CD4-positive, alpha-beta T cell (primary cell): ENCODE measurements at places on chromosomes 16 and 17.

DNA sequence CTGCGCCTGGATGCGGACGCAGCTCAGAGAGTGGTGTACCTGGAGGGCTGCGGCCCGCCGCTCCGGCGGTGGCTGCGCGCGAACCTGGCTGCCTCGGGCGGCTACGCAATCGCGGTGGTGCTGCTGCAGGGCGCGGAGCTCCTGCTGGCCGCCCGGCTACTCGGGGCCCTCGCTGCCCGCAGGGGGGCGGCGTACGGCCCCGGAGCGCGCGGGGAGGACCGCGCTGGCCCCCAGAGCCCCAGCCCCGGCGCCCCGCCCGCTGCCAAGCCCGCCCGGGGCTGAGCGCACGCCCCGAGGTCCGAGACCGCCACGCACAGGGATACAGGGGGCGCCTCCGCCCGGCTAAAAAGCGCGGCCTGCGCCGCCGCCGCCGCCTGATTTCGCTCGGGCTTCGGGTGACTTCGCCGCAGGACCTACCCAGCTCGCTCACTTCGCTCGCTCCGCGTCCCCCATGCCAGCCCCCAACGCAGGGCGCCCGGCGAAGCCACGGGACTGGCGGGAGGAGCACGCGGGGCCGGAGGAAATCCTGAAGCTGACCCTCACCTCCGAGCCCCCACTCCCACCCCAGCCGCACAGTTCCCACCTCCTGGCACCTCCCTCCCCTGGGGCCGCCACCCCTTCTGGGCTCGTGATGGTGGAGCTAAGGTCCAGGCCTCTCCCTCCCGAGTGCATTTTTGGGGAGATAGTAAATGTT lies 8.2 kb downstream of the PDE6G start:
- DNase-seq = no peak

DNA sequence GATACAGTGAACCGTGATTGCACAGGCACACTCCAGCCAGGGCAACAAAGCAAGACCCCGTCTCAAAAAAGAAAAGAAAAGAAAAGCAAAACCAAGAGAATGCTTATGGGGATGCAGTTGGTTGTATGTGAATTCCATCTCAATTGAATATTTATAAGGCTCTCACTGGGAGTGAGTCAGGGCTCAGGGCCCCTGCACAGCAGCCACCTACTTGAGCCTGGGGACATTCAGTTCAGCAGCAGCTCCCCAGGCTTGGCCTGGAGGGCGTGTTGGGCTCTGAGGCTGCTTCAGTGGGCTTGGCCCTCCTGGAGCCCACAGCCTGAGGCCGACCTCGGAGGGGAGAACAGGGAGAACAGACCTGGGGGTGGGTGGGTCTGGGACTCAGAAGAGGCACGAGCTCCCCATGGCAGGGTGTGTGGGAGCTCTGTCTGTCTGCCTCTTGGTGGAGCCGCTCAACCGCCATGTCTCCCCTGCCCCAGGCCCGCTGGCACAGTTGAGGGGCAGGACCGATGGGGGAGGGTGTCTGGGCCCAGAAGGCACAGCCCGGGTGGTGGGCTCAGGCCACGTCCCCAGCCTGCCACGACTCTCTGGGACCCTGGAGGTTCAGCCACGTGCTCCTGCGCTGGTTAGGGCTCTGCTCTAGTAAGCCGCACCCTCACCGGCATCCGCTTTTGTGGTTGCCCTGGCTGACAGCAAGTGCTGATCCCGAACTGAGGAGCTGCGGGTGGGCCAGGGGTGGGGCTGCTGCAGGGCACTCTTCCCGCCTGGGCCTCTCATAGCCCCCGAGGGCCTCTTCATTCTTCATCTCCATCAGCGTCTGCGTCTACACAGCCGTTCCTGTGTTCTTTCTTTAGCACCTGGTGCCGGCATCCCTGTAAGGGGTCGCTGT lies 24.8 kb downstream of the ZFPM1 start:
- peak; percentile 69 for DNase-seq

GRCh38 chr17:28173801-28174200 lies 131.3 kb downstream of the NLK start:
- no peak for DNase-seq

DNA sequence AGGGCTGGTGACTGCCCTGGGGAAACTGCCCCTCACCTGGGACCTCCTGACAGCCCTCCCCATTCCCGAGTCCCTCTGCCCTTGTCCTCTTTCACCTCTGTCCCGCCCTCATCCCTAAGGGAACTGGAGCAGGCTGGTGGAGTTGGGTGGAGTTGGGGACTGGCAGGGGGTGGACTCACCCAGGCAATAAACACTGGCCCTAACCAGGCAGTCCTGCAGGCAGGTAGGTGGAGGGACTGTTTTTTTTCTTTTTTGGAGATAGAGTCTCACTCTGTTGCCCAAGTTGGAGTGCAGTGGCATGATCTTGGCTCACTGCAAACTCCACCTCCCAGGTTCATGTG lies 11.7 kb downstream of the GCGR start:
- no peak for DNase-seq

DNA sequence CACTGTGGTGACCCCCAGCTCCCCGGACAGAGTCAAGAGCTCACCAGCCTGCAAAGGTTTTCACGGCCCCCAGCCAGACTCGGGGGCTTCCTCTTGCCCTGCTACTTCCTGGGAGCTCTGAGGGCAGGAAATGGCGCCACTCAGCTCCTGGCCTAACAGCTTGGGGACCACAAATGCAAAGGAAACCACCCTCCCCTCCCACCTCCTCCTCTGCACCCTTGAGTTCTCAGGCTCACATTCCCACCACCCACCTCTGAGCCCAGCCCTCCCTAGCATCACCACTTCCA lies 375 bp upstream of the SPN start:
- DNase-seq = peak; percentile 37

DNA sequence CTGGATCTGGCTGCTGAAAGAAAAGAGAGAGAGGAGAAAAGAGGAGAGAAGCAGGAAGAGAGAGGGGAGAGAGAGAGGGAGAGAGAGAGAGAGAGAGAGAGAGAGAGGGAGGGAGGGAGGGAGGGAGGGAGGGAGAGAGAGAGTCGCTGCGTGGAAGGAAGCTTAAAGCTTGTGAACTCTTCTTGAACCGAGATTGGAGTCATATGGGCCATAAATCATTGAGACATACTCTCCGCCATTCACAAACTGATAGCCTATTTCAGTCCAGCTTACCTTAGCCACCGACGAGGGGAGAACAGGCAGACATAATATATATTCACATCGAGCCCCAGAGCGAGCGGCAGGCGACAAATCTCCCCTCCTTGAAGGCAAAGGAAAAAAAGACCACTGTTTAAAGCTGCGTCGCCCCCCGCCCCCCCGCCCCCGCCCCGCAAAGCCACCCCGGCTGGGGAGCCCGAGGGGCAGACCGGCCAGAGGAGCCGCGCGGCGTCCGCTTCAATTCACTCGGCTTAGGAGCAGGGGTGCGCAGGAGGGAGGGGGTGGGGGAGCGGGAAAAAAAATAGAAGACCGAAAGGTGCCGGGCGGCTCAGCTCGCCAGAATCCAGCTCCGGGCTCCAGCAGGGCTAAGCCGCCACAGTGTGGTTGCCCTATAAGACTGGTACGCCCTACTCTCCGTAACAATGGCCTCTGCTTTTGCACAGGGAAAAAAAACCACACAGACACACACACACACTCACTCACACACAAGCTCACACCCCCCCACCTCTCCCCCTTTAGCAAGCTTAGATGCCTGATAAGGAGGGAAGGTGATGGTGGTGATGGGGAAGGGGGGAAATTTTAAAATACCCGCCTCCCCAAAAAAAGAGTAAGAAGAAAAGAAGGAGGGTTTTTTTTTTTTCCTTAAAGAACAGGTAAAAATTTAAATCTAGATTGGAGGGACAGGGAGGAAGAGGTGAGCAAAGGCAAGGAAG lies 10.6 kb upstream of the HOXB2 start:
- no peak for DNase-seq

- no peak for DNase-seq
Measured at GRCh38 chr17:10458701-10459100, 10.7 kb downstream of the MYH4 start.

DNA sequence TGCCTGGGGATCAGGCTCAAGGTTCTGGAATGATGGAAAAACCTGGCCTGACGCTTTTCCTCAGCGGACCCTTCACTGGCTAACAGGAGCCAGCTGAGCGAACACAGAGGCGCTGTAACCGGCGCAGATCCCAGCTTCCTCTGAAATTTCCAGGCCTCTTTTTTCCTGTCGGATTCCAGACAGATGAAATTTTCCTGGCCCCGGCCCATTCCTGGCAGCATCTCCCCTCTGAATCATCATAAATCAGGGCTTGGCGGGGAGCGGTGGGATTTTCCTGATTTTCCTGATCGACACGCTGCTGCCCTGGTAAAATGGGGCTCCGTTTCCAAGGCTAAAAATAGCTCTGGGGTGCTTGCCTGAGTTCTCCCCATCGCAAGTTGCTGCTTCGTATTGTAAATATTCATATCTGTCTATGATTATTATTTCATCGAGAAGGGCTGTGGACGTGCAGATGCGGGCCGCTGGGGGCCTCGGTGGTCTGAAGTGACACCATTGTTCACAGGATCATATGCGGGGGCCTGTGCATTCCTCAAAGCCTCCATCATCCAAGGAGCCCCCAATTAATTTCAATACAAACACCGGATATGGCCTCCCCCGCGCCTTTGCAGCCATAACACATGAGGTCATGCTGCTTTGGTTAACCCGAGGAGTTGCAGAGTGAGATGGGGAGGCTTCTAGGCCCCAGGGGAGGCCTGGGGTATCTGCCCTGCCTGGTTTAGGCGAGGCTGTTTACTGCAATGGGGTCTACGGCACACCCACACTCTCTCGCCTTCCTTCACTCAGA lies 45.8 kb upstream of the ETV4 start:
- DNase-seq = no peak

DNA sequence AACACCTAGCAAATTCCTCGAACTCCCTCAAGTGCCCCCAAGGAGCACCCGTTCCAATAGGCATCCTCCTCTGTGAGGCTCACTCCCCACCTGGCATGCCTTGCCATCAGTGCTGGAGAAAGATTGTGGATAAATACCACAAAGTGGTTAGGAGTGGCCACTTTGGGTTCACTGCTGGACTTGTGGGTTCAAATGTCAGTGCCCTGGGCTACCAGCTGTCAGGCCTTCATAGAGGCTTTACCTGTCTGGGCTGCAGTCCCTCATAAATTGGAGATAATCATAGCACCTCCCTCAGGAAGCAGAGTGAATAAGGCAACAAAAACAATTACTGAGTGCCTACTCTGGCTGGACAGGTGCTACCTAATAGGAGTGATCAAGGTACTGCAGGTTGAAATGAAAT lies 1.5 kb upstream of the SYT17 start:
- no peak for DNase-seq

DNA sequence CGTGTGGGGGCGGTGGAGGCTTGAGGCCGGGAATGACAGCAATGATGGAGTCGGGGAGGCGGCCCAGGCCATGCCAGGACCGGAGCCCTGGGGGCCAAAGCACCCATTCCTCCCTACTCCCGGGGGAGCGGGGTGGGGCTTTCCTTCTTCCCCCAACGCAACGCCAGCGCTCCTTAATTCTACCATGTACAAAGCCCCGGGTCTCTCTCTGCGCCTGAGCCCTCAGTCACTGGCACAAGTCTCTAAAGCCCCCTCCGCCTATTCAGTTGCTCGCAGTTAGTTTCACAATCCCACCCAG lies 245 bp upstream of the RNF227 start:
- no peak for DNase-seq

DNA sequence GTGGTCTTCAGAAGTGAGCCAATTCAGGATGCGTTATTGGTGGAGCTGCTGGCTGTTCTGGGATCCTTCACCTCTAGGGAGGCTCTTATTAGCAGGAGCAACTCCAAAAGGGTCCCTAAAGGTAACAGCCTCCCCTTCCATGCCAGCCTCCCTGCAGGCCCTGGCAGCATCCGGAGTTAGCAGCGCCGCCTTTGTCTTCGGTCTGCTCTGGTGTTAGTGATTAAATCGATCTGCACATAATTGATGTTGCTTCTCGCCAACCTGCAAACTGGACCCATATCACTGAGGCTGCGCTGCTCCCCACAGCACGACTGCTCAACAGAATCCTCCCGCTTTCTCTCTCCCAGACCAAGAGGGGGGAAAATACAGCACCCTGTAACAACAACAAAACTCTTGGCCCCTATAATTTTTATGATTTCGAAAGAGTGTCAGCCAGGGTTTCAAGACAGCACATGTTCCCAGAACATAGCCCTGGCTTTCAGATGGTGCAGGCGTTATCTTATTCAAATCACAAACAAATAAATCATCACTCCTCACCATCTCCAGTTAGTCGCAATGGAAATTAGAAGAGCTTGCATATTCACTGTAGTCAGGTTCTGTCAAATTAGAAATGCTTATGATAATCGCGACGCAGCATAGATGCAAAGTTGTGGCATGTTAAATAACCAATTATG lies 76.0 kb downstream of the IRX3 start:
- no peak for DNase-seq

GRCh38 chr17:56675876-56676660 lies 82.6 kb downstream of the NOG start:
- no peak for DNase-seq

DNA sequence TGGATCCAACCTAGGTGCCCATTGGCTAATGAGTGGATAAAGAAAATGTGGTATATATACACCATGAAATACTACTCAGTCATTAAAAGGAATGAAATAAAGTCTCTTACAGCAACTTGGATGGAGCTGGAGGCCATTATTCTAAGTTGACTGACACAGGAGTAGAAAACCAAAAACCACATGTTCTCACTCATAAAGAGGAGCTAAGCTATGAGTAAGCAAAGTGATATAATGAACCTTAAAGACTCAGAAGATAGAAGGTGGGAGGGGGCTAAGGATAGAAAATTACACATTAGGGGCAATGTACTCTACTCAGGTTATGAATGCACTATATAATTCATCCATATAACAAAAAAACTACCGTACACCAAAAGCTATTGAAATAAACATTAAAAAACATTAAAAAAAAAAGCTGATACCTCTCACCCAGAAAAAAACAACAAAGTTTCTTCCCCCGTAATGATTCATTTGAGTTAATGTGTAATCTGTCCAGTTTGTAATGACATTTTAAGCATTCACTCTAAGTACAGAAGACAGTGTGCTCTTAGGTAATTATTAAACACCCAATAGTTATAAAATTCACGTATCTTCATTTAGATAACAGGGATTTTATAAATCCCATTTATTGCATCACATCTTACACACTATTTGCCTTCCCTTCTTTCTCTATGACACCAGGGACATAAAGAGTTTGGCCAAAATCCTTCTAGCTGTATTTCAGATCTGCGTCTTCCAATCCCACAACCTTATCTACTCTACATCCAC lies 941.5 kb downstream of the CDH11 start:
- DNase-seq = no peak
